ENCODE measurements at places on chromosomes 3 and 15. TPM values are rescaled to one million over a fixed set of nuclear protein-coding genes. Genes with fewer than 3 reads are reported as not detected.

ARPIN gene
- total RNA-seq, result 13.6 TPM

TRPM1 gene
- not detected for total RNA-seq

KIF7 gene
- total RNA-seq, result 5.0 TPM

ADPGK gene
- 78.9 TPM for total RNA-seq

LYZL4 gene
- not detected for total RNA-seq

GOLGA6L4 gene
- total RNA-seq, result 1.7 TPM

ROPN1 gene
- total RNA-seq, result not detected

CCDC54 gene
- not detected for total RNA-seq

STXBP5L gene
- total RNA-seq, result not detected

CCDC39 gene
- total RNA-seq, result not detected

RARRES1 gene
- total RNA-seq, result 7.6 TPM

SAMD7 gene
- not detected for total RNA-seq

Data from A549 treated with GW870086 at 1 μM for 4 hours (cell line).